Transverse colon (tissue), 4 donors: ENCODE measurements at places on chromosomes 16 and 17. TPM values are rescaled to one million over a fixed set of nuclear protein-coding genes. Genes with fewer than 3 reads are reported as not detected.

The LYZL6 gene
- not detected for total RNA-seq

The ACTG1 gene
- total RNA-seq: 4,792 TPM

The VTN gene
- not detected for total RNA-seq

The TMEM100 gene
- 1.00 TPM for total RNA-seq

The PIK3R6 gene
- total RNA-seq: 1.4 TPM

GRCh38 chr17:48416971-48417370 is 13.0 kb downstream of the SKAP1 start:
- DNase-seq: no peak

GRCh38 chr17:3870871-3871306 is 22.0 kb downstream of the CAMKK1 start:
- peak; percentile 34 for DNase-seq

DNA sequence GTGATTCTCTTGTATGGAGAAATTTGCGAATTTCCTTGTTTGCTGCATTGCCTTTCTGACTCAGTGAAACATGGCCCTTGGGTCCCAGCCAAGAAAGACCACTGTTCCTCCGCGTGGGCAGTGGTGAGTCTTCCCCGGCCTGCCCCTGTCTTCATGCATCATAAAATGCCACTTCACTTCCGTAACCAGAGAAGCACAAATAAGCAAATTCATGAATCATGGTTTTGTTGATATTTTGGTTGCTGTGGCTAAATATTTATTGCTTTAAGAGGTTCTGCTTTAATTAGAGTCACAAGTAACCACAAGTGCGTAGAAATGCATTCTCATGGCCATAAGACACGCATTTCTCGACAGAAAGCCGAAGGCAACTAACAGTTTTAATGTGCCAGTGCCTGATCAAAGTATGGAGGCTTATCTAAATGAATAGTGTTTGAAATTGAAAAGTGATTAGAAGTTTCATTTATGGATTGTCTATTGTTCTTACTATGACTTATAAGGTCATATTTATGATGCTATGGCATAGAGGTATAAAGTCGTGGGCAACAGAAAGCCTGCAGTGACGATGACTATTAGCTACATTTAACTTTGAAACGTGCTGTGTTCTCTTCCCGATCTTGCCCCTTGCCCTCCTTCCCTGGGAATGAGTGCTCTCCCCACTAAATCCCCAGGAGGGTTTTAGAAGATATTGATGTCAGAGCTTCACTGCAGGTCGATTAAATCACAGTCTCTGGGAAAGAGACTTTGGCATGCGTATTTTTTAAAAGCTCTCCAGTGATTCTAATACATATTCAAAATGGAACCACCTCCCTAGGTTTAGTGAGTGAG is 76.0 kb downstream of the WIPI1 start:
- DNase-seq: peak; percentile 32

GRCh38 chr17:39916918-39917317 is 1.5 kb downstream of the GSDMB start:
- no peak for DNase-seq

- no peak for DNase-seq
Measured at GRCh38 chr16:58127634-58128033, 1.5 kb downstream of the CFAP20 start.
